Panc1 (cell line): ENCODE measurements at places on chromosomes 12 and 14. TPM values are rescaled to one million over a fixed set of nuclear protein-coding genes. Genes with fewer than 3 reads are reported as not detected.

GRCh38 chr14:79044894-79045624 lies 874.9 kb downstream of the NRXN3 start:
- DNase-seq = peak; percentile 12

- DNase-seq = peak; percentile 55
These were observed 74.8 kb upstream of the CHST11 start for GRCh38 chr12:104381731-104382480.

GRCh38 chr12:112096667-112097066 lies 11.9 kb downstream of the NAA25 start:
- DNase-seq = peak; percentile 76

DNA sequence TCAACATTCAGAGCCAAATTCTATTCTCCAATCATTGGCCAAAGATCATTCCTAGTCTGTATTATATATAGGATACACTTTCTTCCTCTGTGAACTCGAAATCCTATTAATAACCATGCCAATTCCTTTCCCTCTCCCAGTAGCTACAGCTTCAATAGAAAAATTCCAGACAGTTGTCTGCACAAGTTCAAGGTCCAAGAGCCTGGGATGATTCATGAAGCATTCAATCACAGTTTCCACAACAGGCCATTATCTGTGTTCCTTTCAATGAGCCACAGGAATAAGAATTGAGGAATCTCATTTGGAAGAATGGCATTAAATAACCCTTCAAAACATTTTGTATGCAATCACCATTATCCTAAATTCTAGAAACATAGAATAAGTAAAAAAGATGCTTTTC lies 437.4 kb downstream of the RMST start:
- no peak for DNase-seq

DNA sequence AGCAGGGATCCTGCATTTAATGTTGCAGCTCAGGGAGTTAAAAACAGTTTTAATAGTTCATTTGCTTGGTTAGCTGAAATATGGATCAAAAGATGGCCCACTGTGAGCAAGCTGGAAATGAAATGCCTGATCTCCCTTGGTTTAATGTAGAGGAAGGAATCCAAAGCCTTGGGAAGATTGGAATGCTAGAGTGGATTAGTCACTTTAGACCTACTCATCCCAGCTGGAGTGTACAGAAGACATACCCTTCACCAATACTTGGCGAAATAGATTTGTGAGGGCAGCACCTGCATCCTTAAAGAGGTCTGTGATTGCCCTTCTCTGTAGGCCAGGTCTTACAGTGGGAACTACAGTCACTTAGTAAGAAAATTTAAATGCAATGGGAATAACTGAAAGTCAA lies 58.0 kb upstream of the KRAS start:
- DNase-seq = no peak

- DNase-seq = no peak
These were observed 8.4 kb upstream of the MYF6 start for GRCh38 chr12:80698847-80699542.

DNA sequence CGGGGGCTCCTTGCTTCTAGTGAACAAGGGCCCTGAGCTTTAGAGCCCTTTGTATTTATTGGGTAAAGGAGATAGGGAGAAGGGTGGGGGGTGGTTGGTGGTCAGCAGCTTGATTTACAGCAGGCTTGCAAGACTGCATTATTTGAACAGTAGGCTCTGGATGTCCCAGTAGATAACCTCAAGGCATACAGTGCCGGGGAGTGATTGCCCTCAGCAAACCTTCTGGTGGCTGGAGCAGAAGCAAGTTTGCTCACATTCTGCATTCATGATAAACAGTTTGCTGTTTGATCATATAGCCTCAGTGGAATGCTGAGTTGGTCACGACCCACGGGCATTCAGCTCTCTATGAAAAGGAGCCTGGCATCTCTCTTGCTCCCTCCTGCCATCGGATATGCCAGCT lies 16.5 kb upstream of the MAPKAPK5 start:
- DNase-seq = no peak

DNA sequence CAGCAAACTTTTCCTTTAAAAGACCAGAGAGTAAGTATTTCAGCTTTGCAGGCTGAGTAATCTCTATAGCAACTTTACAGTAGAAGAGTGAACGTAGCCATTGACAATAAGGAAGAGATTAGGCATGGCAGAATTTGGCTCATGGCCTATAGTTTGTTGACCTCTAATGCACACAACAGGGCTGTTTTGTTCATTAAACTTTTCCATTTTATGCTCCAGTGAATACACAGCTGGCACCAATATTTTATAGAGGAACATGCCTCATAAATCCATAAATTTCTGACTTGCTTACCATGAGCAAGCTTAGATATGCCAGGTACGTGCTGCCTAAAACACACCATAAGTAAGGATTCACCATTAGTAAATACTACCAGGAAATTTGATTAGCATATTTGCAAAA lies 609.0 kb upstream of the STXBP6 start:
- no peak for DNase-seq

DNA sequence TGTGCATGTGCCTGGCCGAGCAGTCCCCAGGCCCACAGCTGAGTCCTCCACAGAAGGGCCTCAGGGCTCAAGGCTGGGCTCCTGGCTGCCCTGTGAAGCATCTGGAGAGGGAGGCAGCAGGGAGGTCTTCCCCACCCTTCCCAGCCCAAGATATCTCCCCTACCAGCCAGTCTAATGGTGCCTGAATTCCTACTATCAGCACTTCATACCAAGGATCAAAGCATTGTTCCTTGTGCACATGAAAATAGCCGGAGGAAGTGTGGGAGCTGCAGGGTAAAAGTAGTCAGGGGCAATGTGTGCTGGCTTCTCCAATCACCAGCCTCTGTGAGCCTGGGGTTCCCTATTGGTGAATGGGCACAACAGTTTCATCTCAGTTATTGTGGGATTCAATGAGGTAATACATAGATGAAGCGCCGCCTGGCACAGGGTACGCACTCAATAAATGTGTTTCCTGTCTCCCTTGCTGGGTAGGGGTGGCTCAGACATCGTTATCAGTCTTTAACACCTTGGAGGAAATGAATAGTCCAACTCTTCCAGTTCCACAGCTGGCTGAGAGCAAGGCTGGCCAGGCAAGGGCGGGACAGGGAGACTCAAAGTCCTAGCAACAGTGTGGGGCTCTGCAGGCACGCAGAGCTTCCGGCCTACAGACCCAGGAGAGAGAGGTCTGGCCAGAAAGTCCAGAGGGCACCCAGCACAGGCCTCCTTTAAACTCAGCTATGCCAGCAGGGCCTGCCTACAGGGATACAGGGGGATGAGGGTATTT lies 39.1 kb upstream of the PNMA1 start:
- no peak for DNase-seq

- no peak for DNase-seq
These were observed 130.8 kb upstream of the PLEKHG7 start for GRCh38 chr12:92571844-92572543.

- no peak for DNase-seq
These were observed 6.5 kb downstream of the GLRX5 start for GRCh38 chr14:95541346-95541745.

DNA sequence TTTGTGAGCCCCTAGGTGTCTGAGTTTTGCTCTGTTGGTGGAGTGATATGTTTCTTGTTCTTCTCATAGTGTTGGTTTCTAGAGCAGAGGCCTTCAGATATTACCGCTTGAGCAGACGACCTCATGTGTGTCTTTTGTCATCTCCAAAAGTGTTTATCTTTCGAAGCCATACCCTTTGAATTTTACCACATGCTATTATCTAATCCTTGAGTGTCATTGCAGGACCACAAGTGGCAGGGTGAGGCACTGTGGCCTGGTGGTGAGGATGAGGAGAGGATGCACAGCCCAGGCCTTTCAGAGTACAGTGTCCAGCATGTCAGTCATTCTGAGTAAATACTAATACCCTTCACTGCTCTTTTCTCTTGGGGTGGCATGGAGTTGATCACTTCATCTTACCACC lies 57.2 kb upstream of the CISTR start:
- DNase-seq = no peak

DNA sequence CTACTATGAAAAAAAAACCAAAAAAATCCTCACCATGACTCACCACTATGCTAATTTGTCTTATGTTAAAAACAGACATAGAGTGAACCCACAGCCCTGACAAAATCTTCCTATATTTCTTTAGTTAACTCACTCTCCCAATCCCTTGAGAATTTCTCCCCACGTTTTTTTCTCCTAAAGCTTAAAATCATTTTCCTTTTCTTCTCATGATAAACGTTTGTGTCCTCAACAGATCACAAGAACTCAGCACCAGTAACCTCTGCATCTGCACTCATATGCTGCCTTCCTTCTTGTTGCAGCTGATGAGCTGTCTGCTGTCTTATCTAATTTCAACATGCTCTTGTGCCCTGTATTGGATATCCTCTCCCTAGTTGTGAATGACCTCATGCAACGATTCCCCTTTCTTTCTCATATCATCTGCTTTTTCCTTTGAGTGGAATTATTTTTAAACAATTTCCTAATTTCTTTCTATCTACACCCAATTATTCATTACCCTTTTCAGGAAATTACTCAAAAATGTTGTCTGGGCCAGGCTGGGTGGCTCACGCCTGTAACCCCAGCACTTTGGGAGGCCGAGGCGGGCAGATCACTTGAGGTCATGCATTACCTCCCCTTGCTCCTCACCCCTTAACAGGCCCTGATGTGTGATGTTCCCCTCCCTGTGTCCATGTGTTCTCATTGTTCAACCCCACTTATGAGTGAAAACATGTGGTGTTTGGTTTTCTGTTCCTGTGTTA lies 427.5 kb upstream of the MGAT4C start:
- no peak for DNase-seq

CD163L1 gene
- not detected for total RNA-seq

RGS6 gene
- not detected for total RNA-seq

SLCO1A2 gene
- not detected for total RNA-seq

CCDC197 gene
- total RNA-seq = not detected

IFNG-AS1 gene
- not detected for total RNA-seq

CLEC9A gene
- total RNA-seq = not detected

ISCA2 gene
- 26.1 TPM for total RNA-seq

STAC3 gene
- 0.87 TPM for total RNA-seq

PLEKHD1 gene
- 0.08 TPM for total RNA-seq
